ENCODE measurements at places on chromosomes 16 and 17.

GRCh38 chr17:49218941-49219913, 8.7 kb downstream of the ABI3 start:
- DNase-seq, result no peak

DNA sequence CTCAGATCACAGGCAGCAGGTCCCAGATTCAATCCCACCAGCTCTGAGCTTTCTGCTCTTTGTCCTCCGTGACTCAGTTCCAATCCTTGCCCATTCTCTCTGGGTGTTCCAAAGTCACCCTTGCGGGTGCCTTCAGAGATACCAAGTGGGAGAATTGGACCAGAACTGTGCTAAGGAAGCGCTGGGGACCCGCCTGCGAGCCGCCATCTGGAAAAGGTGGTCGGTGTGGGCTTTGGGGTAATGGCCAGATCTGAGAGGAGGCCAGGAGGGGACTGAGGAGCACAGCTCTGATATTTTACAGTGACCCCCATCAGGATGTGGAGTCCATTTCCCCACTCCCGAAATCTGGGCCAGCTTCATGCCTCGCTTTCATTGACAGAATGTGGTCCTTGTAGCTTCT, 152.6 kb downstream of the SDK2 start:
- DNase-seq, result no peak

GRCh38 chr17:75791254-75791653, 6.6 kb downstream of the UNK start:
- DNase-seq, result no peak

- DNase-seq, result no peak
These were observed 445.3 kb upstream of the MAF start for GRCh38 chr16:80045861-80046260.

GRCh38 chr17:42276359-42276608, at the start of gene STAT5B:
TSS of gene STAT5B (minus strand) at chr17:42276391. CDS start at chr17:42232127, 44,264 bp downstream.
- no peak for DNase-seq

DNA sequence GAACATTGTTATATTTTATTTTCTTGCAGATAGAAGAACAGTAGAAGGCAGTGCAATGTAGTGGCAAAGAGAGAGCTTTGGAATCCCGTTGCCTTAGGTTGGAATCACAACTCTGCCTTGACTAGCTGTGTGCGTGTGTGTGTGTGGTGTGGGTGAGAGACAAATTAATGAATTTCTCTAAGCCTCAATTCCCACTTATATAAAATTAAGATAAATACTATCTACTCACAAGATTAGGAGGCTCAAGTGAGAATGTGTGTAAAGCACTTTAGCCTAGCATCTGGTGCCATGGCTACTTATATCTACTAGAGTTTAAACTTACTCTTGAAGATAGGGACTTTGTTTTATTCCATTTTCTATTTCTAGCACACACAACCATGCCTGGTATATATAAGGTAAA, 12.8 kb downstream of the CPD start:
- no peak for DNase-seq

- no peak for DNase-seq
These were observed 38.5 kb upstream of the CES5A start for GRCh38 chr16:55913716-55914115.

- DNase-seq, result no peak
These were observed 4.4 kb downstream of the NSMCE1 start for GRCh38 chr16:27264151-27264550.

GRCh38 chr16:23896832-23897821, 61.3 kb downstream of the PRKCB start:
- no peak for DNase-seq

- no peak for DNase-seq
These were observed 577 bp downstream of the ZNF646 start for GRCh38 chr16:31074814-31075183.

DNA sequence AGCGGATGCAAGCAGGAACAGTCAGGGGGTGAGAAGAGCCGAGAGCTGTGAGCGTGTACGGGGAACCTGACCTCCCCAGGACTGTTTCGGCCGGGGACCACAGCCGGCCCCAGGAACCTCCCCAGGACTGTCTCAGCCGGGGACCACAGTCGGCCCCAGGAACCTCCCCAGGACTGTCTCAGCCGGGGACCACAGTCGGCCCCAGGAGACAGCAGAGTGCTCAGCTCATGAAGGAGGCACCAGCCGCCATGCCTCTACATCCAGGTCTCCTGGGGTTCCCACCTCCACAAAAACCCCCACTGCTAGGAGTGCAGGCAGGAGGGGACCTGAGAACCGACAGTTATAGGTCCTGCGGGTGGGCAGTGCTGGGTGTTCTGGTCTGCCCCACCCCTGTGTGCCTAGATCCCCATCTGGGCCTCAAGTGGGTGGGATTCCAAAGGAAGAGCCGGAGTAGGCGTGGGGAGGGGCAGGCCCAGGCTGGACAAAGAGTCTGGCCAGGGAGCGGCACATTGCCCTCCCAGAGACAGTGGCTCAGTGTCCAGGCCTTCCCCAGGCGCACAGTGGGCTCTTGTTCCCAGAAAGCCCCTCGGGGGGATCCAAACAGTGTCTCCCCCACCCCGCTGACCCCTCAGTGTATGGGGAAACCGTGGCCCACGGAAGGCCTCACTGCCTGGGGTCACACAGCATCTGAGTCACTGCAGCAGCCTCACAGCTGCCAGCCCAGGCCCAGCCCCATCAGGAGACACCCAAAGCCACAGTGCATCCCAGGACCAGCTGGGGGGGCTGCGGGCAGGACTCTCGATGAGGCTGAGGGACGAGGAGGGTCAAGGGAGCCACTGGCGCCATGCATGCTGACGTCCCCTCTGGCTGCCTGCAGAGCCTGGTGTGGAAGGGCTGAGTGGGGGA, 4.3 kb downstream of the RHBDF1 start:
- no peak for DNase-seq

DNA sequence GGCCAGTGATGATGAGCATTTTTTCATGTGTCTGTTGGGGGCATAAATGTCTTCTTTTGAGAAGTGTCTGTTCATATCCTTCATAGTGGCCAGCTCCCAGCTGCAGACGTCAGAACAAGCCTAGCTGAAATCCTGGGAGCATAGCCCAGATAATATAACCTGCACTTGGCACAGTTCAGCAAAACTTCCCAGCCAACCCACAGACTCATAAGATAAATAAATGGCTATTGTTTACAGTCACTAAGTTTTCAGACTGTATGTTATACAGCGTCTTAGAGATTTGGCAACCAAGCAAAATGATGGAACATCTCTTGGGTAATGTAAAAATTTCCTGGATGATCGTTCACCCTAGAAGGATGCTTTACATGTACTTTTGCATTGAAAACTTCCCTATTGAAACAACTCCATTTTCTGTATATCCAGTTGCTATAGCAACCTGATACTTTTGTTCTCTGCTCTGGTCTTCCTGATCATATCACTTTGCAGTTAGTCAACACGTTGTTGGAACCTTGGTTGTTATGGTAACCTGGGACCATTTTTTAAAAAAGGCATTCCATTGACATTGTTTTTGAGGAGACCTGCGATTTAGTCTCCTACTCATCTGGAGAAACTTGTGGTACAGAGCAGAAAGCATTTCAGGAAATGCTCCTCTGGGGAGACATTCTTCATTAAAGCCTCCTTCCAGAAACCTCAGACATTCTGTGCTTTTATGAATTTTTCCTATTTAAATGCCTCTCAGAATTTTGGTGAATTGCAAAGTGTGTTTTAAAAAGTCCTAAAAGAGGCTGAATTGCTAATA, 378.7 kb downstream of the HS3ST4 start:
- no peak for DNase-seq

DNA sequence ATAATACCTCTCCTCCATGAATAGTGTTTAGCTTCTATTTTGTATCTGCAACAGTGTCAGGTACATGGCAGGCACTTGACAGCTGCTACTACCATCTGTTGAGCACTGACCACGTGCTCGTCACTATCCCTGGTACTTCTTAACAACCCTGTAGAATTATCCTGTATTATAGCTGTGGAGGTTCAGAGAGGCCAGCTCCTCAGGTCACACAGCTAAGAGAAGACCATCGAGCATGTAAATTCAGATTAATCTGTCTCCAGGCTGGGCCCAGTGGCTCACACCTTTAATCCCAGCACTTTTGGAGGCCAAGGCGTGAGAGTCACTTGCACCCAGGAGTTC, 26.3 kb downstream of the WSB1 start:
- DNase-seq, result no peak

DNA sequence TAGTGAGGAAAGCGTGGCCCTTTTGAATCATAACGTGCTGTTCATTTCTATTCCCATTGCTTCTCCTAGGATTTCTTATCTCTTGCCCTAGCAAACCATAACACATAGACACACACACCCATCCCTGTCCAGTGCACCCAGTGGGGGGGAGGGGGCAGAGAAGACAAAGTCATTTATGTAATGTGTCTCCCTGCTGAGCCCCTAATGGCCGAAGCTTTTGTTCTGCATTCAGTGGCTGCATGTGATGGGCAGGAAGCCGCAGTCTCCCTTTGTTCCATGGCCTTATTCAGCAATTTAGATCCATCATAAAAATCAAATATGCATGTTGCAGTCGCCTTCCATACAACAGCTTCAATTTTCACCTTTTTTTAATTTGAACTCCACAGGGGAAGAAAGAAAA, 325.4 kb downstream of the ZFHX3 start:
- no peak for DNase-seq

GRCh38 chr17:43453331-43453812, 30.4 kb upstream of the DHX8 start:
- DNase-seq, result no peak

GRCh38 chr16:51877686-51878085, 669.3 kb downstream of the TOX3 start:
- no peak for DNase-seq

DNA sequence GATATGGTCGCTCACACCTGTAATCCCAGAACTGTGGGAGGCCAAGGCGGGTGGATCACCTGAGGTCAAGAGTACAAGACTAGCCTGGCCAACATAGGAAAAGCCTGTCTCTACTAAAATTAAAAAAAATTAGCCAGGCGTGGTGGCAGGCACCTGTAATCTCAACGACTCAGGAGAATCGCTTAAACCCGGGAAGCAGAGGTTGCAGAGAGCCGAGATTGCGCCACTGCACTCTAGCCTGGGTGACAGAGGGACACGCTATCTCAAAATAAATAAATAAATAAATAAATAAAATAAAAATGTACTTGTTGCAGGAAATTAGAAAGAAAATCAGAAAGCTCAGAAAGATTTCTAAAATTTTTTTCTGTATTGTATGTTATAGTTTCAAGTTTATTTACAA, 113.9 kb downstream of the LITAF start:
- DNase-seq, result no peak

GRCh38 chr16:28011971-28012445, 51.5 kb downstream of the GSG1L start:
- no peak for DNase-seq

DNA sequence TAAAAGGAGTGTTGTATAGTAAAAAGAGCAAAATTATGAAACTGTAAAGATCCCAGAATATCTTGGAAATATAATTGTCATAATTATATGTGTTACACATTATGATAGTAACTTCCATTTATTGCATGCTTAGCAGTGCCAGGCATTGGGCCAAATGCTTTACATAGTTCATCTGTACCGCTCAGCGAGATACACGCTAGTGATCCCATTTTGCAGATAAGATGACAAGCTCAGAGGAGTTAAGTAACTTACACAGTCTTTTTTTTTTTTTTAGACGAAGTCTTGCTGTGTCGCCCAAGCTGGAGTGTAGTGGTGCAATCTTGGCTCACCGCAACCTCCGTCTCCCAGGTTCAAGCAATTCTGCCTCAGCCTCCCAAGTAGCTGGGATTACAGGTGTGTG, 6.8 kb upstream of the EZH1 start:
- no peak for DNase-seq

- no peak for DNase-seq
These were observed 186.8 kb downstream of the COPRS start for GRCh38 chr17:31672161-31672819.

DNA sequence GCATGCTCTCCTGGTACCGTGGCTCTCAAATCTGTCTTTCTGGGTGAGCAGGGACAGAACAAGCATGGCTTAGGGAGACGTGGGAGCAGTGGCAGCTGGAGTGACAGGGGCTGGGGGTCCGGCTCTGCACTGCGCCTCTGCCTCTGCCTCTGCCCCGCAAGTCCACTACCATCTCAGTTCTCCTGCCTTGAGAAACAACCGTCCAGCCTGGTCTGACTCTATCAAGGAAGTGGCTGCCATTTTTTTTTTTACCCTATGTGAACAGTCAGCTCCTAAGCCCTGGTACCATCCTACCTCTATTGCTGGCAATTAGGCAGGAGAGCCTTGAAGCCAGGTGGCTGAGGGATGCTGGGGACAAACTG, 16.1 kb downstream of the HIC1 start:
- DNase-seq, result no peak

GRCh38 chr17:78995022-78995760, 14.4 kb downstream of the CANT1 start:
- no peak for DNase-seq

- no peak for DNase-seq
These were observed 120.6 kb upstream of the TNRC6C start for GRCh38 chr17:77837917-77838316.

GRCh38 chr16:46428108-46429061, 192.8 kb downstream of the SHCBP1 start:
- DNase-seq, result no peak

DNA sequence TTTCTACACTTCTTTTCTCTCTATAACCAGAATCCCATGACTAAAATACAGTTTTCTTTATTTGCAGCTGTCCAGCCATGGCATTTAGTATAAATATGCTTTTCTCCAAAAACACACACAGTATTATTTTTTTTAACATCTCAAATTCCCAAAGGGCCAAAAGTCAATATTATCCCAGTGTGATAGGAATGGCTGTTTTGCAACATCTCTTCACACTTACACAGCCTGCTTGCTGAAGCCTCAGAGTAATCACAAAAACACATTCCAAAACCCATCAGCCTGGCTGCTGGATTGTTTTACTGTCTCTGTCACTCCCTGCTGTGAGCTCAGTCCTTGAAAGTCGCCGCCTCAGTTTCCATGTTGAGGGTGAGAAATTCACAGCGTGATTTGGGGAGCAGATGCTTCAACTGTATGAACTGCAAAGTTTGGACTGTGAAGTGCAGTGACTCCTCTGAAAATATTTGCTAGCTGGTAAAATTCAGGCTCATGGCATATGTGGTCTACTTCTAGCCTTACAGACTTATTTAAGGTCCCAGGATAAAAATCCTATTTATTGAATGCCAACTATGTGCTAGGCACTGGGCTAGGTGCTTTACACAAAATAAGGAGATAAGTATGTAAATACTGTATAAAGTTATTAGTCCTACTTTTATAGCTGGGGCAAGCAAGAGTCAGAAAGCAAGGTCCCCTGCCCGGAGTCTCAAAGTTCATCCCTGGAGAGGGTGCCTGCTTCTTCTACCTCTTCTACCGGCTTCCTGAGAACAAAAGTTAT, 116.5 kb downstream of the SOCS1 start:
- no peak for DNase-seq

Data from NCI-H526 (cell line).